ENCODE measurements at places on chromosomes 3 and 15.

- no peak for DNase-seq
These were observed 109.8 kb downstream of the ASB7 start for GRCh38 chr15:100712226-100712625.

DNA sequence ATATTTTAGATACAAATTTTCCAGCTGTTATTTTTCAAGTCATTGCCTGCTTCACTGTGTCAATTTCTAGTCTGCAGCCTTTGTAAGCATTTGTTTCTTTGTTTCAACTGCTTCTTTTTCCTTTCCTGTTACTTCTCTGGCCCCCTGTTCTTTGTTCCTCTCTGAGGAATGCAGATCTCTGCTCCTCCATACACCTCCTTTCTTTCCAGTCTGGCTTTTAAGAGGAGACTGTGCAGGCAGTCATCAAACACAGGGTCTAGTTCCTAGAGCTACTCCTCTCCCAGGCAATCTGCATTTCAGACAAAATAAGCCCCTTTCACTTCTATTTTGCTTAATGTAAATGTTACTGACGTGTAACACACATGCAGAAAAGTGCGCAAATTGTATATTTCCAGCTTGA is 502.9 kb downstream of the PDCD6IP start:
- no peak for DNase-seq

- DNase-seq, result no peak
These were observed 16.7 kb upstream of the SLC7A14 start for GRCh38 chr3:170602556-170602955.

DNA sequence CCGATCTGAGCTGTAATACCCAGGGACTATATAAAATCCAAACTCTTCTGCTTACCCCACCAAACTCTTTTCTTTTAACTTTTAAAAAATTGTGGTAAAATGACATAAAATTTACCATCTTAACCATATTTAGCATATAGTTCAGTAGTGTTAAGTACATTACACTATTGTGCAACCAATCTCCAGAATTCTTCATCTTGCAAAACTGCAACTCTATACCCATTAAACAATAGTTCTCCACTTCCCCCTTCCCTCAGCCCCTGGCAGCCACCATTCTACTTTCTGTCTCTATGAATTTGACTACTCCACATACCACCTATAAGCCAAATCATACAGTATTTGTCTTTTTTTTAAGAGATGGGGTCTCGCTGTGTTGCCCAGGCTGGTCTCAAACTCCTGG is 38.7 kb downstream of the SENP8 start:
- no peak for DNase-seq

DNA sequence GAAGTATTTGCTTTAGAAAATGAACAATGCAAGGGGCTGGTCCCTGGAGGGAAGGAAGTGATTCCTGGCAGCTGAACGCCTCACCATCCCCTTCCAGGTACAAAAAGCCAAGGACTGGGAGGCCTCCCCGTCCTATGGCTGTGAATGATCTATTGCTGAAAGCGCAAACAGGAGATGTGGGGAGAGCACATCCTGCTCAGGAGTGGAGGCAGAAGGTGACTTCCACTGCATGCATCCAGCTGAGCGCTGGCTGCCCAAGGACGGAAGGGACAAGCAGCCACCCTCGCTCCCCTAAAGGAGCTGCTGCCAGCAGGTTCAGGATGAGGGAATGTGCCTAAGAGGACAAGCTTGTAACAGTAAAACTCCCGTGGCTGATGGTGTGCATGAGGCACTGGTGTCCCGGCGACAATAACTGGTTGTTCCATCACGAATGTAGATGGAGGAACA is 41.4 kb downstream of the ABTB1 start:
- no peak for DNase-seq

Data from CD4-positive, alpha-beta T cell treated with Interleukin-1 beta for 1 hour (primary cell).